ENCODE measurements at places on chromosomes 2 and 18.

DNA sequence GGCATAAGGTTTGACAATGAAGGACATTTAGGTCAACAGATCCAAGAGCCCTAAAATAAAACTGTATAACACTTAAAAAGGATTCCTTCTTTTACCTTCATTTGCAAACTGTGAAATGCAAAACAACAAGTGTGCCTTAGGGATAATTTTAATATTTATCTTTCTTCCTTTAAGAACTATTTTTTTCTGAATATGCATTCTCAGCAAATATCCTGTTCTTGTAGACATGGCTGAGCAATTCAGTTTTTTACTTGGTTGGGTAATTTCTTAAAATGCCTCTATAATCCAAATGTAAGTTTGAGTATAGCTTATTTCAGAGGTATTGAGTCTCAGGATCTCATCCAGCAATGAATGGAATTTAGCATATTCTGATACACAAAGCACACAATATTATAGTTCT, 43.0 kb upstream of the KCNJ3 start:
- no peak for DNase-seq

DNA sequence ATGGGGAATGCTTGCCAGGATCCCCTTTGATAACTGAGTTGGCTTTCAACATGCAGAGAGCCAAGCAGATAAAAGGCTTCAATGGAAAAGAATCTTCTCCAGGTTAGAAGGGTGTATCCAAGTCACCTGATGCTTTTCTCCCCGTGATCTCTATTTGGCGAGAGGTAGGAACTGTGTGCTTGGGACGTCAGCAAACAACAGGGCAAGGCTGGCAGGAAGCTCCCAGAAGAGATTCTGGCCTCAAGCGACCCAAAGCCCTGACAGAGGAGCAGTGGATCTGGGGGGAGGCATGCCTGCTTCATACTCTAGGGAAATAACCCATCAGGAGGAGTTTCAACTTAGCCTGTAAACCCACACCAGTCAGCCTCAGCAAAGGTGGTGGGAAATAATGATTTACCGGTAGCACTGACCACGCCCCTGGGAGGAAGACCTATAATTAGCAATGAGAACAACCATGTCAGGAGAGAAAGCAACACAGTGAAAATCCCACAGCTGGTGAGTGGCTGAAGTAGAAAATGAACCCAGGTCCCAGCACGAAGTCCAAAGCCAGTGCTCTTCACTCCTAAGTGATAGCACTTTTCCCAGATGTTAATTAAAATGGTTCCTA, 76.3 kb upstream of the SEC11C start:
- DNase-seq = no peak

DNA sequence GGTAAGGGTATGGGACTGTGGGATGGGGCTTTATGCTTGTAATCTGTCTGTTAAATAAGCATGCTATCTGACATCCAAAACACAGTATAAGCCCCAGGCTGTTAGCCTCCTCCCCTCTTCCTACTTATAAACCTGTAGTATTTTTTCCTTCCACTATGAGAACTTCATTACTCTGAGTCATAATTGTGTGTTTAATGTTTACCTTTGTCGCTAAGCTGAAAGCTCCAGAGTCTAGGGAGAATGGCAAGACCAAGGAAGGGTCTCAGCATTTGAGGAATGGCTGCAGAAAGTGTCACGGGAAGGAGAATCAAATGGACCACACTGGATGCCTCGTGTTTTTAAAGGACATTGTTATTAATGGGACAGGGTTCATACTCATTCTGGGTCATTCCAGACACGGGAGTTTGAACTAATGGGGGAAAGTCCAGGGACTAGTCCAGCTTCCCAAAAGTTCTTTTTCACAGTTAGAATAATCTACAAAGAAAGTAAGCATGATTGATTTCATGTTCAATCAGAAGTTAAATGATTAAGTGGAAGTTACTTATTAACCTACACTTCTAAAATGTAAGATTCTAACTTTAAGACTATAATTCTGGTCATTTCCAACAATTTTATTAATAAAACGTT, 292.2 kb downstream of the AFF3 start:
- DNase-seq = no peak

- DNase-seq = no peak
Measured at GRCh38 chr2:237459741-237460174, 27.3 kb upstream of the MLPH start.

DNA sequence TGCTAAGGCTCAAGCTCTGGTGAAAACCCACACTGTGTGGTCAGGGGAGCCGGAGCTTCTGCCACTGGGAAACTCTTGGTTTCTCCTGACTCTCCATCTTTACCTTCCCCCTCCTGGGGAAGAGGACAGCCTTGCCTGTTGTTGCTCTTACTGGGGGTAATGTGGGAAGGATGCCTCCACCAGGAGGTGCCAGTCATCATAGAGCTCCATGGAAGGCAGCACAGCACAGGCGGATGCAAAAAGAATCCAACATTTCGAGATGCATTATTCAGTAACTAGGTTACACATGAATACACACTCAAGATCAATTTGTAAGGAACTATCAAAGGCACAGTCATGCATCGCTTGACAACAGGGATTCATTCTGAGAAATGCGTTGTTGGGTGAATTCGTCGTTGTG, 322.6 kb downstream of the AFF3 start:
- no peak for DNase-seq

DNA sequence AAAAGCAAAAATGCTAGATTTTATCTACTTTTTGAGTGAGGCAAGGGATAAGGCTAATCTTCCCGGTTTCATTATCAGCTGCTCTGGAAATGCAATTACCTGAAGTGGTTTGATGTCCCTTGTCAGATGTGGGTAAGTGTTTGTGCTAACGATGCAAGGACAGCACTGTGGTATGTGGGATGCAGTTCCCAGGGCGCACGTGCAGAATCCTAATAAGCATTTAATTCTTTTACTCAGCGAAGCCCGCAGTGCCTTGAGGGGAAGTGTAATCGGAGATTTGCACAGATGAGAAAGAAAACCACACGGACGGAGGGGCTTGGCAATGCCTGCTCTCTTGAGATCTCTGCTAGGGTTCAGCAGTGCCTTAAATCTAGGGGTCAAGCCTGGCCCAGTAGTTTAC, 108.5 kb upstream of the LYPD6 start:
- DNase-seq = peak; percentile 42

DNA sequence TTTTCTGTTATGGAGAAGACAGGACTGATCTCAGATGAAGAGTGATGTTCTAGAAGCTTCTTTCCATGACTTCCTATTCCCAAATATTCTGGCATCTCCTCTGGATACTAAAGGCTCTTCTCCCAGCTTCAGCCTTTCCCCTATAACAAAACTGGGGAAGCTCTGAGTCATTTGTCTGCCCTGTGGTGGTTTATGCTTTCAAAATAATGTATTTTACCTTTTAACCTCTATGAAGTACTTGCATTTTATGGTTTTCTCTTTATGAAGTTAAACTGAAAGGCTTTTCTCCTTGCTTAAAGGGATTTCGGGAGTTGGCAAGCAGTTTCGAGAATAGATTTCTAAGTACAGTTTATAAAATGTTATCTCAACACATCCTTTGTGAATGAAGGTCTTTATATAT, 104.4 kb downstream of the TANC1 start:
- DNase-seq = no peak

GRCh38 chr2:174247474-174248186, 702 bp downstream of the OLA1 start:
- DNase-seq = peak; percentile 70

DNA sequence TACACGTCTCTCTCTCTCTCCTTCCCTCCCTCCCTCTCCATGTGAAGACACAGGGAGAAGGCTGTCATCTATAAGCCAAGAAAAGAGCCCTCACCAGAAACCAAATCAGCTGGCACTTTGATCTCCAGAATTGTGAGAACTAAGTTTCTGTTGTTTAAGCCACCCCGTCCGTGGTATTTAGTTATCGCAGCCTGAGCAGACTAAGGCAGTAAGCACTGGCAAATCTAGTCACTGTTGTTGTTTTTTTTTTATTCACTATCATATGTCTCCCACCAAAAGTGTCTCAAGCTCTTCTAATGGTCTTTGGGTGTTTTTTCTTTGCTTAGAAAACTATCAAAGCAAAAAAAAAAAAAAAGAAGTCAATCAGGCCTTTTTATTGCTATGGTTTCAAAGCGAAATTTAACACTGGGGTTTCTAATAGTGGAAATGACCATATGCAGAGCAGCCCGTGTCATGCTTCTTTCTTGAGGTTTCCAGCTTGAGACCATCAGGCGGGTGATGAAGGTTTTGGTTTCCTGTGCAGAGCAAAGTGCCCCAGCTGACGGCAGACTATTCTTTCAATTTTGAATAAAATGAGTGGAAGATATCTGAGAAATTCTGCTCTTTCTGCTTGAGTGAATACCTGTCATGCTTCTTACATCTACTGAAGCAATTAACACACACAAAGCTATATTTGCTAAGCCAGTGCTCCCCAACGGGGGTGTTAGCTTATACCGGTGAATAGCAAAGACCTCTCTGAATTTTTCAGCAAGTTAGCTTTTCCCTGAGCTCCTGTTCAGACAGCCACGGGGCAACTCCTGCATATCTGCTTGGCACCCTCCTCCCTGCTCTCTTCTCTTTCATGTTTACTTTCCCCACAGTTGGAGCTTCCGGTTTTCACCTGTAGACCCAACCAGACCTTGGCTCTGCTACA, 394.1 kb upstream of the ATP5MC3 start:
- no peak for DNase-seq

- no peak for DNase-seq
Measured at GRCh38 chr2:117723888-117724434, 90.5 kb upstream of the DDX18 start.

- DNase-seq = no peak
Measured at GRCh38 chr2:236687296-236687965, 117.8 kb downstream of the ACKR3 start.

DNA sequence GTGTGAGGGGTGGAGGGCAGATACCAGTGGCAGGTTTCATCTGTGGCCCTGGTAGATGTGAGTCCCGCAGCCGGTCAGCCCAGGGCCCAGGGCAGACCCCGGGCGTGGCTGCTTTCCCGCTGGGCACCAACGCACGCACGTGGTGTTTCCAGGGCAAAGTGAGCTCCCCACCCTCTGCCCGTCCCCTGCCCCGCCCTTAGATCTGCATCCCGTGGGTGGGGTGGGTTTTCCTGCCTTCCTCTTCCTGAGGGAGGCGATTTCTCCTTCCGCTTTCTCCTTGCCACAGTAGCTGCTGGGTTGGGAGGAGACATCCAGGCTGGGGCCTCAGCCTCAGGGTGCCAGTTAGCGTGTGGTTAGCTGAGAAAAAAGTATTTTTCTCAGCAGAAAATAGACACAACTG, 49.6 kb downstream of the ODC1 start:
- no peak for DNase-seq

- DNase-seq = peak; percentile 83
Measured at GRCh38 chr2:47785986-47786385, 3.0 kb downstream of the MSH6 start.

- no peak for DNase-seq
Measured at GRCh38 chr2:161836664-161837063, 212.4 kb downstream of the SLC4A10 start.

DNA sequence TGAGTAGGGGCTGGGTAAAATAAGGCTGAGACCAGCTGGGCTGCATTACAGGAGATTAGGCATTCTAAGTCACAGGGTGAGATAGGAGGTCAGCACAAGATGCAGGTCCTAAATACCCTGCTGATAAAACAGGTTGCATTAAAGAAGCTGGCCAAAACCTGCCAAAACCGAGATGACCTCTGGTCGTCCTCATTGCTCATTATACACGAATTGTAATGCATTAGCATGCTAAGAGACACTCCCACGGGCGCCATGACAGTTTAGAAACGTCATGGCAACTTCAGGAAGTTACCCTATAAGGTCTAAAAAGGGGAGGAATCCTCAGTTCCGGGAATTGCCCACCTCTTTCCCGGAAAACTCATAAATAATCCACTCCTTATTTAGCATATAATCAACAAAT, 132.2 kb downstream of the ARL4C start:
- no peak for DNase-seq

DNA sequence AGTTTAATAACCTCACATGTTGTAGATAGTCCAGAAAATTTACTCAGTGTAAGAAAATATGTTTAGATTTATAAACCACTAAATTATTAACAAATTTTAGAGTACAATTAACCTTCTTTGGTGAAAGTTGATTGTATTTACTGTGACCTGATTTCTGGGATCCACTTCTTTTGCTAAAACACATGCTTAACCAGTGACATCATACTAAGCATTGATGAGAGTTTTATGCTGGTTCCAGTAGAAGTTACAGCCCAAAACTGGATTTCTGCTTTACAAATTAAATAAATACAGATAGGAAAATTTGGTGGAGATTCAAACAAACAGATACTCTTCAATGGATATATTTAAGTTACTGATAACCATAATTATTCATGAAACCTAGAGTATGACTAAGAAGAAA, 40.9 kb downstream of the RBBP8 start:
- no peak for DNase-seq

DNA sequence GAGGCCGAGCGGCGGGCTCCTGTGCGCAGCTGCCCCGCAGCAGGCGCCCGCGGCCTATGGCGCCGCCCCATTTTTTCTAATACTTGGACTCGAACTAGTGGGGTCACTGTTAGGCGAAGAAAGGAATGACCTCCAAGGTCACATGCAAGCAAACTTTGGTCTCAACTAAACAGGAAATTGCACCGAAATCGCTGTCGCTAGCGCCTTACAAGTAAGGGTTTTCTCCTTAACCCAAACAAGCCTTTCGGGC, 339 bp downstream of the ACAA2 start:
- DNase-seq = peak; percentile 51

DNA sequence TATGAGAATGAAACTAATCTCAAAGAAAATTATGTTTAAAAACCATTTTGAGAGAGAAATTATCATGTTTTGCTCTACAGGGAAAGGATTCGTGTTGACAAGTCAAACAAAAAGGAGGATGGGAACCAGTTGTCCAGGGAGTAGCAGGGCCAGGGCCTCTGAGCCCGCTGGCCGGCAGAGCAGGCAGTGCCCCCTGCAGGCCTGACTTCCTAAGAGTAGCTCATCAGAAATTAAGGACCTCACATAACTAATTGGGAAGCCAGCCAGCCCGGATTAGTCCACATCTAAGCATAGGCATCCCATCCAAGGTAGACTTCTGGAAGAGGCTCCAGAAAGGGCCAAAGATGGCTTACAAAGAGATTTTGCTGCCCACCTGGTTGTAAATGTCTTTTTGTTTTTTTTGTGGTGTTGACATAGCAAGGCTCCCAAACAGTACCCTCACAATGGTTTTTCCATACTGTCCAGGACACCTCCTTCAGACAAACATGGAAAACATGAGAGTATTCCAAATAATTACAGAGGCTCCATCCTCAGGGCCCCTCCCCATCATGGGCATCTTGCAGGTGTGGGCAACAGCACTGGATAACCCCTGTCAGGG, 241.2 kb upstream of the TANK start:
- peak; percentile 86 for DNase-seq

- peak; percentile 41 for DNase-seq
Measured at GRCh38 chr2:157784169-157784822, 91.8 kb downstream of the ACVR1 start.

GRCh38 chr2:190344276-190344827, 963 bp downstream of the INPP1 start:
- peak; percentile 52 for DNase-seq

Measured in NCI-H82 (cell line).